ENCODE measurements at places on chromosomes 7 and 10.

GRCh38 chr10:34104829-34105572 is 710.1 kb downstream of the PARD3 start:
- no peak for DNase-seq

DNA sequence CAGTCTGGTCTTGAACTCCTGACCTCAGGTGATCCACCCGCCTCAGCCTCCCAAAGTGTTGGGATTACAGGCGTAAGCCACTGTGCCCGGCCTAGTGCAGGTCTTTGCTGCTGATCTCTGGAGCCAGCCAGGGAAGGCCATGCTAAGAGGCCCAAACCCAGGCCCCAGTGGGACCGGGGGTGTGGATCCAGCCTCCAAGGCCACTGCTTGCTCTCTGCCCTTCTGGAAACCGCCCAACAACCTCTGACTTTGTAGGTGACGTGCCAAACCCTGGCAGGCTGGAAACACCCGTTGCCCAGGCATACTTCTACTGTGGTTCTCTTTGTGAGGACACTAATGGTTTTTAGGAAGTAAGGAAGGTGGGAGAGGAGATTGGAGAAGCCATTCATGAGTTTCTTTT is 83.5 kb upstream of the GNA12 start:
- no peak for DNase-seq

DNA sequence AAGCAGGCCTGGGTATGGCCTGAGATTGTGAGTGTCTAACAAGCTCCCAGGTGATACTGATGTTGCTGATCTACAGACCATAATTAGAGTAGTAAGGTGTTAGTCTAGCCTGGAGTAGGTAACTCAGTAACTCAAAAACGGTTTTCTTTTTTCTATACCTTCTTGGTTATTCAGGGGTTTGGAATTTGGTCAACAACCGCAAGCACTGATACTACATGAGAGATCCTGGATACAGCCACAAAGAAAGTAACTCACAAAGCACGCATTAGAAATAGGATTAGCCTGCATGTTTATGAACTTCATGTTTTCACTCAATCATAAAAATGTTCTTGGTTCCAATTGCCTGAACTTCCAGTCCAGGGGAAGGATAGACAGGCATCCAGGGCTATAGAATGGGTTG is 803.5 kb downstream of the MAGI2 start:
- no peak for DNase-seq

DNA sequence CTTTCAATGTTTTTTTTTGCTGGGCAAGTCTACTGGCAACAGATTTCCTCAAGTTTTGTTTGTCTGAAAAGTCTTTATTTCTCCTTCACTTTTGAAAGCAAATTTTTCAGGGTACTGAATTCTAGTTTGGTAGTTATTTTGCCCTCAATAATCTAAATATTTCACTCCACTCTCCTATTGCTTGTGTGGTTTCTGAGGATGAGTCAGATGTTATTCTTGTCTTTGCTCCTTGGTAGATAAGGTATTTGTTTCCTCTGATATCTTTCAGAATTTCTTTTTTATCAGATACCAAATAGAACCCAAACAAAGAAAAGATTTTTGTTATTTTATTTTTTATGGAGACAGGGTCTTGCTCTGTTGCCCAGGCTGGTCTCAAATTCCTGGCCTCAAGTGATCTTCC is 99.2 kb upstream of the MALRD1 start:
- DNase-seq: no peak

DNA sequence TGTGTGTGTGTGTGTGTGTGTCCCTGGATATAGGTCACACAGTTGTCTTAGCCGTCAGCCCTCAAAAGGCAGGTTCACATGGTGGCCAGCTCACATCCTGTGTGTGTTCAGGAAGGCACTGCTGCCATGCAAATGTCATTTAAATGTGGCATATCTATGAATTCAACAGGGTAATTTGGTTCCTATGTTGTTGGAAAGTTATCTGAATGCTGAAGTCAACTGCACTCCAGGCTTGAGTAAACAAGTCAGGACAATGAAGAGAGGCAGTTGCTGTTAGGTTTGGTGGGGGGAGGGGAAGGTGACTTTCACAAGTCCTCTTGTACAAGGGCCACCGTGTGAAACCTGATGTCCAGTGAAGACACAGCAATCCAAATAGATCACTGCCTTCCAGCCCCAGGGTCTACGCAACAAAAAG is 61.1 kb downstream of the PTPRE start:
- no peak for DNase-seq

GRCh38 chr10:47104786-47105385 is 193.7 kb downstream of the PTPN20 start:
- DNase-seq: no peak

DNA sequence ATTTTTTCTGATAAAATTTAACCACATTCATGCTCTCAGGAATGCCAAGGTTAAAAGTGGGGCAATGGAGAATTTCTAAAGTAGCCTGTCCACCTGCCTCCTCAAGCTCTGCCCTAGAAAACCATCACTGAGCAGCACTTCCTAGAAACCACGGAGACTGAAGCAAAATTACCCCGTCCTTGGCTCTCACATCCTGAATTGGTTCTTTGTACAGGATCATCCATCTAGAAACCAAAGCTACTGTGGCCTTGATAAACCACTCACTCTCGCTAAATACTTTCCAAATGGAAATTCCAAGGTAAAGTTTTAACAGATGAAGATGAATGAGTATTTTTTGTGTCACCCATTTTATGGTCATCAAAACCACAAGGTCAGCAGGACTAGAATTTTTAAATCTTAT is 96.6 kb downstream of the AVL9 start:
- DNase-seq: no peak

- DNase-seq: no peak
Observed at GRCh38 chr10:44478040-44478439, 93.1 kb upstream of the CXCL12 start.

- no peak for DNase-seq
Observed at GRCh38 chr10:91856637-91857036, 52.6 kb downstream of the FGFBP3 start.

DNA sequence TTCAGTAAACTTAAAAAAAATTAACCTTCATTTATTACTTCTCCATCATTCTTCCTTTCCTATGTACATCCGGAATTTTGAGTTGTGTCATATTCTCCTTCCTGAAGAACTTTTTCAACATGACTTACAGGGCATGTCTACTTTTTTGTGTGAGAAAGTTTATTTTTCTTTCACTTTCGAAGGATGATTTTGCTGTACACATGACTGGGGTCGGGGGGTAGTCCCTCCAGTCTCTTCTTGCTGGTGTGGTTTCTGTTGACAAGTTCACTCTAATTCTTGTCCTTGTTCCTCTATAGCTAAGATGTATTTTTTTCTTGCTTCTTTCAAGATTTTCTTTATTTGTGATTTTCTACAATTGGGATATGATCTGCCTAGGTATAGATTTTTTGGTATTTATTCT is 55.8 kb downstream of the INPP5A start:
- no peak for DNase-seq

- no peak for DNase-seq
Observed at GRCh38 chr10:44828508-44829142, 82.5 kb upstream of the TMEM72 start.

GRCh38 chr7:102044641-102044983 is 227.2 kb downstream of the CUX1 start:
- DNase-seq: no peak

DNA sequence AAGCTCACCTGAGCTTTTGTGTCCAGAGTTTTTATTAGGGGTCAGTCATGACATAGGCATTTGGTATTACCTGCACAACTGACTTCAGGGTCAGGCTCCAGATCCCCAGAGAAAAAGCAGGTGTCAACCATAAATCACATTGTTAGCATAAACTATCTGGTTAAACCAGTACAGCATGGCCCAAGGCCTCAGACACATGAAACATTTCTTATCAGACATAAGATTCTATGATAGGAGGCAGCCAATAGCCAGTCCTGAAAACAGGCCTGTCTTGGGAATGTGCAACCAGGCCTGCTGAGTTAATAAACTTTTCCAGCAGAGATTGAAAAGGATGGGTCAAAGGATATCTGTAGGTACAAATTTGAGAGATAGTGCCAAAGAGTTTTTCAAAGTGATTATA is 116.1 kb downstream of the TPST1 start:
- DNase-seq: no peak

GRCh38 chr7:2689951-2690705 is 2.1 kb downstream of the AMZ1 start:
- DNase-seq: no peak

DNA sequence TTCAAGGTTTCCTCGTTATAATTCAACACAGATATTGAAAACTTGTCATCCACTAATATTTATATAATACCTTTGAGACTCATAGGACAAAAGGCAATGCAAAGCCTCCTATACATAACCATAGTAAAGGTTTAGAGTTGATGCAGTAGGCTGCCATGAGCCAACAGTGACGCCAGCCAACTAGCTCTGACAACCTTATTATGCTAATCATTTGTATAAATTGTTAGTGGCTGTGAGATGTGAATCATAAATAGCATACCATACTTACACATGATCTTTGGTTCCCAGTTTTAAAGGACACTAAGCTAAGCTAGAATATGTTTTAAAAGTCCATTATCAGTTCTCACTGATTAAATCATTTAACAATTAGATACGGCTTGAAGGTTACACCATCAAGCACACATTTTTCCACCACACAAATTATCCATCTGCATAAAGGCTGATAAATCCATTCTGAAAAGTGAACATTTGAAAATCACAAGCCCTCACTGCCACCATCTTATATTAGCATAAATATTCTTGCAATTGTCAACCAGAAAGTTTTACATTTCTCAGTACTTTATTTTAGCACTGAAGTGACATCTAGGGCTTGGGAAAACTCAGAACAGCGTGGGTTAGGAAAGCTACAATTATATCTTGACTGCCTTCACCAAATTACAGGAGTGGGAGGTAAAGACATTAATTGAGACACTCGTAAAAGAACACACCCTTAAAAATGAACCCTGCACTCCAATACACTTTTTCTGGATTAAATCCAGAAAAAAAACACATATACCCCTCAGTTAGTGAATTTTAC is 30.7 kb downstream of the COA1 start:
- no peak for DNase-seq

DNA sequence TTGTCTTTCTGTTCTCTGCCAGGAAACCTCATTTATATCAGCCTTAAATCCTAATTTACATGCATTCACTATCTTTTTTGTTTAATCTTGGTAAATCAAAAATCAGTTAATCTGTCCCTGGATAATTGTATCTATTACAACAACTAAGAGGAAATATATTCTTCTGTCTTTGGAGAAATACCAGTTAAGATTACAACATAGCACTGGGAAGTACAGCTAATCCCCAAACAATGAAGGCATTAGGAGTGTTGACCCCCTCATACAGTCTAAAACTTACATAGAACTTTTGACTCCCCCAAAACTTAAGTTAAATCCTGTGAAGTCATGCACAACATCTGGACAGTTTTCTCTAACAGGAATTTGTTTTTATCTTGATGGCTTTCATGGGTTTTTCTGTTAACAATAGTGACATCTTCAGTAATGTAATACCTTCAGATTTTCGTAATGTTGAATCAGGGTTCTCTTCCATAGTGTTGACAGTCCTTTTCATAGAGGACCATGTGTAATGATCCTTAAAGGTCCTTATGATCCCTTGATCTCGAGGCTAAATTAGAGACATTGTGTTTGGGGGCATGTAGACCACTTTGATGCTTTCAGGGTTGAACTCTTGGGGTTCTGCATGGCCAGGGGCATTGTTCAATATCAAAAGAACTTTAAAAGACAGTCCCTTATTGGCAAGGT is 24.1 kb upstream of the ABCC2 start:
- DNase-seq: no peak

DNA sequence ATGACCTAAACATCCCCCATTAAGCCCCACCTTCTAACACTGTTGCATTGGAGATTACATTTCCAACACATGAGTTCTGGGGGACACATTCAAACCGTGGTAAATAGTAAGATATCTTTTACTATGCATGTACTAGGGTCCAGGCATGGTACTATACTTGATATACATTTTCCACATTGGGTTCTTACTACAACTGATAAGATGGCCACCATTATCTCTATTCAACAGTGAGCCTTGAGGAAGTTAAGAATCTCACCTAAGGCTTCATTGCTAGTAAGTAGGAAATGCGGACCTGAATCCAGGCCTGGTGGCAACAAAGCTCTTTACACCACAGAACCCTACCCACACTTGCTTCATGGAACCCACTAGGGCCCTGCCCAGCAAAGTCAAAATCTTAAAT is 5.7 kb downstream of the PANK1 start:
- DNase-seq: no peak

- DNase-seq: no peak
Observed at GRCh38 chr10:131658476-131659110, 242.2 kb upstream of the PPP2R2D start.

GRCh38 chr10:60203993-60204618 is 185.6 kb downstream of the ANK3 start:
- DNase-seq: no peak

DNA sequence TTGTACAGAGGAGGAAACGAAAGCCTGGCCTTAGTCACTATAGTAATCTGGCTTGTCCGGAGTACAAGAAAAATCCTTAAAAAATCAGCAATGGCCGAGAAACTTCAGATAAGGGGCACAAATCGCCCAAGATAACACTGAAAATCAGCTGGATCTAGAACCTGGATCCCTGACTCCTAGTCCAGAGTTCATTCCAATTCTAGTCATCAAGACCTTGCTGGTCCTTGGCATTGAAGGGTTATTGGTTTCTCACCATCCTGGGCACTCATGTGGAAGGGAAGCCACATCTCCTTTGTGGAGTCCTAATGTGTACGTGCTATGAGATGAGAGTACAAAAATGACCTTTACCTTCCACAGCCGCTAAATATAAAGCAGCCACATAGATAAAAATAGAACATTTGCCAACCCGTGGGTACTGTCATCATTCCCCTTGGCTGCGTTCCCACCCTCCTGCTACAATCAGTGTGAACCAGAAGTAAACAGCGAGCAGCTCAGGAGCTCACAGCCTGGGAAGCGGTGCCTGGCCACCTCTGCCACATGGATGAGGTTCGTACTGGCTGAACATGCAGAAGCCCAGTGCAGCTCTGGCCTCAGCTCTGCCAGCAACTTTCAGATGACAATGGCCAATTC is 116.0 kb upstream of the PDLIM1 start:
- DNase-seq: no peak

DNA sequence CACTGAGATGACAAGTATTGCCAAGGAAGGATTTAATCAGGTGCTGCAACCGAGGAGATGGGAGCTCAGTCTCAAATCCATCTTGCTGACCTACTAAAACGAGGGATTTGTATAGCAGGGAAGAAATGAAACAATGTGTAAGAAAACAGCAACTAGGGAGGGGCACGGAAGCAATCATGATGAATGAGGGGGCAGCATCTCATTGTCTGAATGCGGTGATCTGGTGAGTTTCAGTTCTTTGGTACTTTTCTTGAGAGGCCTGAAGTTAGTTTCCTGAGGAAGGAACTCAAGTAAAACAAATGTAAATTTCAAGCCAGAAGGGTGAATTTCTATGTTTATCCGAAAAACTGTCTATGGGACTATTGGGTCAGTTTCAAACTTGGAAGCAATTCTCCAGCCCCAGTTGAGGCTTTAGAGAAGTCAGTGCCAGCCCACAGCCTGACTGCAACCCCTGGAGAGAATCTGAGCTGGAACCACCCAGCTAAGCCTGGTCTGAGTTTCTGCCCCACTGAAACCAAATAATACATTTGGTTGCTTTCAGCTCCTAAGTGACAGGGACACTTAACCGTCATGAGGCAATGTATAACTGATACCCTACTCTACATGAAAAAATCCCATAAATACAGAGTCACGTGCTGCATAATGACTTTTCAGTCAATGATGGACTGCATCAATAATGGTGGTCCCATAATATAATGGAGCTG is 45.8 kb upstream of the TNS3 start:
- DNase-seq: no peak

All from activated CD4-positive, alpha-beta T cell treated with anti-CD3 and anti-CD28 coated beads for 4 hours (primary cell).